ENCODE measurements at places on chromosomes 1 and 21. TPM values are rescaled to one million over a fixed set of nuclear protein-coding genes. Genes with fewer than 3 reads are reported as not detected.

PBX1 gene
- total RNA-seq: 27.9 TPM

PCBP3 gene
- total RNA-seq: 9.0 TPM

EFNA3 gene
- total RNA-seq: 2.1 TPM

ZNF648 gene
- total RNA-seq: not detected

GPR25 gene
- not detected for total RNA-seq

HSPB7 gene
- total RNA-seq: 3.4 TPM

SPRR1B gene
- not detected for total RNA-seq

XCL1 gene
- 0.38 TPM for total RNA-seq

CACNA1E gene
- not detected for total RNA-seq

RNF186 gene
- total RNA-seq: not detected

TMPRSS2 gene
- 0.21 TPM for total RNA-seq

OR2C3 gene
- total RNA-seq: not detected

KLHDC8A gene
- total RNA-seq: not detected
